ENCODE measurements at places on chromosomes 2 and 18.

GRCh38 chr18:57429167-57430078, 5.8 kb upstream of the ONECUT2 start:
- no peak for DNase-seq

- no peak for DNase-seq
Observed at GRCh38 chr18:76466410-76466991, 28.5 kb downstream of the ZNF516 start.

GRCh38 chr2:96438589-96438988, 66.6 kb downstream of the NEURL3 start:
- DNase-seq = no peak

DNA sequence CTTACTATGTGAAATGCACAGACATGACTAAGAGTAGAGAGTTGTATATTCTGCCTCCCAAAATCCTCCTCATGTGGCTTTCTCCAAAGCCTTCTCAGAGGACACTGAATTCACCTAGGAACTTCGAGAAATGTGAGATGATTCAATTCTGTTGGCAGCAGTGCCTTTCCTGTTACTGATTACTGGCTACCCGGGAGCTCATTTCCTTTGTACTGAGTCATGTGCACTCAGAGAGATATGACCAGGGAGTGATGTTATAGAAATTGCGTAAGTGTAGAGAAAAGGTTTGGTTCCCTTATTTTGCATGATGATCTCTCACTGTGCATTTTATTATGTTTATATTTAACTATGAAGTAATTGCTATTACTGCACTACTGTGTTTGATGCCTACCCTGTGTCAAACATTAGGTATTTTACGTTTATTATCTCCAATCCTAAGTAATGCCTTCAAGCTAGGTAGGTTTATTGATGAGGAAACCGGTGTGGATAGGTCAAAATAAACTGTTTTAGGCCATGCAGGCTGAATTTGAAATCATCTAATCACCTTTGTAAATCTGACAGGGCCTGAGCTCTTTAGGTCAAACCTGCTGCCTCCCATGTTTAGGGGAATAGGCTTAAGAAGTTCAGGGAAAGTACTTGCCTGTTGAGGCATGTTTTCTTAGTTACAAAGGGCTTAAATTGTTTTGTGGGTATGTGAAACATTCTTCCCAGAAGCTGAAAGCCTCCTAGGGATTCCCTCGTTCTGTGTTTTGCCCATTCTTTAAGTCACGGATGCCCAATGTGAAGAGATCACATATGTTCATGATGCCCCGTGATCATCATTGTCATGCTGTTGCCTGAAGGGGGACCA, 86.8 kb downstream of the FMNL2 start:
- DNase-seq = no peak

- DNase-seq = no peak
Observed at GRCh38 chr2:121273116-121273515, 11.9 kb downstream of the TFCP2L1 start.

GRCh38 chr2:161044921-161045320, 115.3 kb upstream of the TANK start:
- no peak for DNase-seq

- DNase-seq = no peak
Observed at GRCh38 chr2:15626126-15626525, 34.5 kb downstream of the DDX1 start.

DNA sequence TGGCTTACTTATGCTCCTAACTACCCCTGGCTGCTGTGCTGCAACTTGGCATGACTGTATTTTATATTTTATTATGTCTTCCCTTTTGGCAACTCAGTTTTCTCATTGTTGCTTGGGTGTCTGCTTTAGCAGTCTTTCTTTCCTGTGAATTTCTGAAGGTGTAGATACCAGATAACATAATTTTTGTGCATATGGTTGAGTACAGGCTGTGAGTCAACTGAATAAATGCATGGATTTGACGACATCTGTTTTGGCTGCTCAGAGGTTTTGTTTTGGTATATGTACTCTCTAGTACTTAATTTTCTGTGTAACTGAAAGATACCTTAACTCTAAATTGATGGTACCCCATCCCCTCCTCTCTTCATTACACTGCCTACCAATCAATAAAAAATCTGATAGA, 303.1 kb downstream of the PTPRM start:
- no peak for DNase-seq

GRCh38 chr2:21042708-21042957, 1.2 kb downstream of the APOB start:
- no peak for DNase-seq

- DNase-seq = peak; percentile 15
Observed at GRCh38 chr2:86368161-86368824, 30.9 kb upstream of the REEP1 start.

- DNase-seq = no peak
Observed at GRCh38 chr2:3001615-3002560, 375.7 kb downstream of the EIPR1 start.

GRCh38 chr2:128727404-128727803, 408.7 kb upstream of the HS6ST1 start:
- no peak for DNase-seq

GRCh38 chr18:13501891-13502290, 224.5 kb downstream of the FAM210A start:
- DNase-seq = no peak

GRCh38 chr2:129923265-129924091, 56.0 kb upstream of the RAB6C start:
- no peak for DNase-seq

- DNase-seq = no peak
Observed at GRCh38 chr18:44685296-44685695, 4.6 kb downstream of the SETBP1 start.

- no peak for DNase-seq
Observed at GRCh38 chr18:11649839-11650238, 39.2 kb upstream of the GNAL start.

- DNase-seq = no peak
Observed at GRCh38 chr2:219540784-219541504, 2.7 kb downstream of the CHPF start.

- DNase-seq = no peak
Observed at GRCh38 chr2:111091811-111092211, 28.9 kb upstream of the BCL2L11 start.

GRCh38 chr2:96493072-96493471, 12.1 kb downstream of the NEURL3 start:
- no peak for DNase-seq

GRCh38 chr18:49784427-49785185, 28.7 kb downstream of the ACAA2 start:
- DNase-seq = no peak

DNA sequence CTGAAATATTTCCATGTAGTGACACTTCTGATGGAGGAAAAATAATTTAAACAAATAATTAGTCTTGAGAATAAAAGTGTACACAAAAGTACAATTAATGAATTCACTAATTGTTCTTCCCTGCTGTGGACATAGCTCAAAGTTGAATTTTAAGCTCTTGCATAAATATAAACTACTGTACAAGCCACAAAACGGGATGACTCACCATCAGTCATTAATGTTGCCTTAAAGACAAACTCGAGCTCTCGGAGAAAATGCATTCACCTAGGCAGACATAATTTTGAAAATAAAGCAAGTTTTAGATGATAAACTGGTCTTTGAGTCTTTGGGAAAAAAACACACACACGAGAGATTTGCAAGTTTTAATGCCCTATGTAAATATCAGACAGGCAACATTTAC, 436.4 kb downstream of the ZNF521 start:
- no peak for DNase-seq
